ENCODE measurements at places on chromosomes 2 and 18.

DNA sequence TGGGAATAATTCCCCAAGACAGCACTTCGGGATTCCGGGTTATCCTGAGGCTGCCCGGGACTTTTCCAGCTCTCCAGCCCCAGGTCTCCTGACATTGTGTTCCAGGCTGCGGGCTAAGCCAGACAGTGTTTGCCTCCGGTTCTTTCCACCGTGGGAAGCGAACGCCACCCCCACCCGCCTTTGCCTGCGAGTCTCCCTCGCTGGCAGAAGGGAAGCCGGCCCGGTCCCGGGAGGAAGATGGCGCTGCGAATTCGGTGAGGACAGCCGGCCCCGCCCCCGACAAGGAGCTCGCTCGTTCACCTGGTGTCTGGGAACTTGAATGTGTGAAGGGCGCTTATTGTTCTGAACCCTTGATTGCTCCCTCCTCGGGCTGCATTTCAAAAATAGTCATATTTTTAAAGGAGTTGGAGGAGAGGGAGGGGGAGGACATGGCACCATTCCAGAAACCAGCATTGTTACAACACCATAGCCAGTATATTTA lies 2.9 kb downstream of the LRATD1 start:
- DNase-seq: peak; percentile 46

DNA sequence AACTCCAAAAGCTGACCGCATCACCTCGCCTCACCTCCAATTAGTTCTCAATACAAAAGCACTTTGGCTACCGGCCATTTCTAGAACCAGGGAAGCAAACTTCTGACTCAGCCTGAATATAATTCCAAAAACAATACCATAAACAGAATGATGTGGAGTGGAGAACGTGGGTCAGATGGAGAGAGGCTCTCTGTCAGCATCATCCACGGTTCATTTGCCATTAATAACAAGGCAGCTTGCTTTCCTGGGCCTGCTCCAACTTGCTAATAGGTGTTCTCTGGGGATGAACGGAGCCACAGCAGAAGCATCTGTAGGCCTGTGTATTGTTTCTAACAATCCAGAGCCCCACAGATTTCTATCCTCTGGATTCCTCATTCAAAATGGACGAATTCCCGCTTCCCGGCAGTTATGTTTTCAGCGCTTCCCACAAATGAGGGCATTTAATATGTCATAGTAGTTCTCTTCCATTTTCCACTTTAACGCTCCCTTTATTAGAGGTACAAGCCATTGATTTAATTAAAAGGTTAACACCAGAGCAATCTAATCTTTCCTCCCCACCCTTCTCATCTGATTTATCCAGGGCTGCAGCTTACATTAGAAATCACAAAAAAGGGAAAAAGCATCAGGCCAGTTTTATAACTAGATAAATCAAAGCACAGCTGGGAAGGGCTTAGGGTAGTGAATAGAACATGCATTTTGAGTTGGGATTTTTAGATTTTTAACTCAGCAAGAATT lies 23.2 kb upstream of the CNTNAP5 start:
- no peak for DNase-seq

DNA sequence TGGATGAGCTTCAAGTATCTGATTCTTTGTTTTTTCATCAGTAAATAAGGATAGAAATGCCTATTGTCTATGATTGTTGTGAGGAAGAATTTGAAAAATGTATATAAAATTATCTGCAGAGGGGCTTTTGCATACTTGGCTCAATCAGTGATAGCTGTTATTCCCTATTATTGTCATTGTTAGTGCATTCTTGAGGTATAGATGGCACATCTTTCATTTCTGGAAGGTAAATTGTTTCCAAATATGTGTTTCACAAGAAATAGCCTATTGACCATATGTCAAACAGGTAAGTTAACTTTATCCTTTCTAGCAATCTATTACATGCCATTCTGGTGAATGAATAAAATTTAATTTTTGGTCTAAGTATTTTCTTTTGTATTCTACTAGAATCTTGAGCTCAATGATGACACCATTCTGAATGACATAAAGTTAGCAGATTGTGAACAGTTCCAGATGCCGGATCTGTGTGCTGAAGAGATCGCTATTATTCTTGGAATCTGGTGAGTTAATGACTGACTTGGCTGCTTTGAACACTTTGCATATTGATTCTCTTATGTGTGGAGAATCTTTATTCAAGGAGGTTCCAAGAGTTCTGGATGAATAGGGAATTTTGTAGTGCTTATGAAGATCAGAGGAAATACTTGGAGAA lies 44.2 kb downstream of the TTC27 start:
- no peak for DNase-seq

DNA sequence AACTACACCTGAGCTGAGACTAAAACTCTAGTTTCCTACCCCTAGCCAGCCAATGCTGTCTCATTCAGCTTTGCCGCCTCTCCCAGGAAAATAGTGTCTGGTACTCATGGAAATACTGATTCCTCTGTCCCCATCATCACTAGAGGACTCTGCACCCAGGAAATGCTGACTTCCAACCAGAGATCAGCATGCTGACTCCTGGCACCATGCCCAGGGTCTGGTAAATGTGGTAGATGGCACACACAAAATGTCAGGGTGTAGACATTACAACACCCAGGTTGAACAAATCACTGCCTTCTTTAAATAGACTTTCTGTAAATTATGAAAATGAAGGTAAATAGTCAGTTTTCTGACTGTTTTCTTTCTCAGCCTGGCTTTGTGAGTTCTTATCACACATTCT lies 307.3 kb upstream of the CHAC2 start:
- DNase-seq: peak; percentile 11

DNA sequence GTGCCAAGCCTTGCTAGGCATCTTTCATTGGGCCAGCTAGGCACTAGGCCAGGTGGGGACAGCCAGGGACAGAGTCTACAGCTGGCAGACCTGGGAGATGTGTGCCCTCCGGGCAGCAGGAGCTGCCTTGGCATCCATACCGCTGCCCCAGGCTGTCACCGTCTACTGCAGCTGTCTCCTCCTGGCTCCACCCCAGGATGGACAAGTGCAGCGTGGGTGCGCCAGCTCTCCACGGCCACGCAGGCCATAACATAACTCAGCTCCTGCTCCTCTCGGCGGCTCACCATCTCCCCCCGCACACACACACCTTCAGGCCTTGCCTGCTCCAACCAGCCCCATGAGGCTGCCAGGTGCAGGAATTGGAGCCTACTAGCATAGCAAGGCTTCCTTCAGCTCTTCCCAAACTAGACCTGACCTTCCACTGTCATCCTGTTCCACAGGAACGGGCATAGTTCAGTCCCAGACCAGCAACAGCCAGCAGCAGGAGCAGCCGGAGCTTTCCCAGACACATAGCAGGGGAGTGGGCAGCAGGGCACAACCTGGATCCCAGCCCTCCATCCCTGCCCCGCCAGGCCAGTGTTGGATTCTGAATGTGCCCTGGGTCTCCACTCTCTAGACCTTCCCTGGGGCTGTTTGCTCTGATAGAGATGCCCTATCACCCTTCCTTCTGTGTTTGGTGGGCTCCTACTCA lies 2.5 kb upstream of the ADRA2B start:
- DNase-seq: no peak

GRCh38 chr2:175734686-175735085 lies 267.4 kb downstream of the LNPK start:
- DNase-seq: no peak

DNA sequence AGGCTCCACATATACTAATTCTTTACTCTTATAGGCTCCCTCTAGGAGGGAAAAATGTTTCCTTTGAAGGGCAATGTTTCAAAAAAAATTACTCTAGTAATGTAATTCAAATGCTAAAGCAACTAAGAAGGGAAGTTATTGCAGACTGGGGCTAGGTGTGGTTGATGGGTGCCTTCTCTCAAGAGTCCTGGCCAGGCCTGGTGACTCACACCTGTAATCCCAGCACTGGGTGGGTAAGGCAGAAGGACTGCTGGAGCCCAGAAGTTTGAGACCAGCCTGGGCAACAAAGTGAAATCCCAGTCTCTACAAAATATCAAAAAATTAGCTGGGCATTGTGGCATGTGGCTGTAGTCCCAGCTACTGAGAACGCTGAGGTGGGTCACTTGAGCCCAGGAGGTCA lies 31.2 kb upstream of the CDKL4 start:
- no peak for DNase-seq

DNA sequence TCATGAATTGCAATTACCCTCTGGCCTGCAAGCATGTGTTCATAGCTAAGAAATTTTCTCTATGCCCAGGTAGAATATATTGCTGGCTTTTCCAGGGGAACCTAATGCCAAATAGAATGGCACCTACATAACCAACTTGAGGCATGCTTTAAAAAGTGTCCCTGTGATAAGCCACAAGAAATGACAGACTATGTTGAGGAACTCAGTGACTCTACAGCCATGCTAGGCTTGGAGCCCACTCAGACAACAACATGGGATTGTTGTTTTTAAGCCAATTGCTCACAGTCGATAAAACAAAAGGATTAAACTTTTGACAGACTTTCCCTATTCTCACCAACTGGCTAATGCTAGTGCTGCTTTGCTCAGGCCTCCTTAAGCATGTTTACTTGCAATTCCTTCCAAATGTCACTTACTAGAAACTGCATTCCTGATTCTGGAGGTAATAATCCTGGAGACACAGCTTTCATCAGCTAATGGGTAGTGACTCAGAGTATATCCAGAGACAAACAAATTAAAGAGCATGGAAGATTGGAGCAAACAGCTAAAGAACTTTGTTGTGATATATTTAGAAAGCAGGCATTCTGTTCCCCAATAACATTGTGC lies 249.0 kb downstream of the SLC8A1 start:
- peak; percentile 59 for DNase-seq

All from adipocyte (in vitro differentiated cells).